Stimulated activated CD4-positive, alpha-beta T cell treated with anti-CD3 and anti-CD28 coated beads, Interleukin-1b, Interleukin-23, amount 100 ng/mL, for 1 hour (primary cell): ENCODE measurements at places on chromosomes 6 and 20.
A peak's percentile ranks its signal among the peaks of the same experiment; 100 is the strongest.

GRCh38 chr6:150841697-150842096 lies 23.8 kb upstream of the MTHFD1L start:
- DNase-seq: no peak

GRCh38 chr6:28137505-28137981 lies 4.1 kb upstream of the ZKSCAN8 start:
- DNase-seq: no peak

GRCh38 chr6:19502301-19502700 lies 334.9 kb upstream of the ID4 start:
- DNase-seq: no peak

GRCh38 chr6:56259234-56260077 lies 12.1 kb upstream of the COL21A1 start:
- no peak for DNase-seq

GRCh38 chr6:38638941-38639497 lies 710 bp downstream of the BTBD9 start:
- DNase-seq: peak; percentile 35

GRCh38 chr6:31963921-31964320 lies 4.9 kb downstream of the SKIC2 start:
- DNase-seq: no peak

GRCh38 chr6:63236398-63236817 lies 25.1 kb downstream of the FKBP1C start:
- no peak for DNase-seq

GRCh38 chr6:84892671-84893070 lies 128.3 kb upstream of the TBX18 start:
- no peak for DNase-seq

DNA sequence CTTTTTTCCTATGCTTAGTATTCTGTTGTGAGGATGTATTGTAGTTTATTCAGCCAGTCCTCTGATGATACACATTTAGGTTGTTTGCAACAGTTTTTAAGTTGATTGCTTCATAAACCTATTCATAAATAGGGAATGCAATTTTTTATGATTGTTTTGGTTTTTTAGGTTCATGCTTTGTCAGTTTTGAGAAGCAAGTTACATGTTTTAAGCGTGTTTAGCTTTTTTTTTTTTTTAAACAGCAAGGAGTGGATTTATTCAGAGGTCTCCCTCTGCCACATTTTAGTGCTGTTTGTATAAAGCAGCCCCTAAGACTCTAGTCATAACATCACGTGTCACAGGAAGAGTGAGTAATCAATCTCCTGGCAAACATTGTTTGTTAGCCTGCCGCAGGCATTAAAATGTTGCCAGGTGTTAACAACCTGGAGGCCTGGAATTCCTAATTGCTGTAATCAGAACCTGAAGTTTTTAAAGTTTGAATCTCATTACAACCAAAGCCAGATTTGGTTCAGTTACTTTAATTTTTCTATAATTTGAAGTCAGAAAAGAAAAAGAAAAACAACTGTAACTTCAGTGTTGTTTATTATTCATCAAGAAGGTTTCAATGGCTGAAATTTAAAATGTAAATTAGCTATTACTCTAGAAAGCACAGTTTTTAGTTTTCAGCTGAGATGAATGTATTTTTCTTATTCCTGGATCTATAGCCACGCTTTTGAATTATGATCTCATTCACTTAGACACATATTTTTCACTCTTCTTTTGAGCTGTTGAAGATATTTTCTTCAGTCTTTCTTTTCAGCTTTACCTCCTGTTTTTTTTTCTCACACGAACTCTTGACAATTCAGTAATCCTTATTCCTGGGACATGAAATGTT lies 59.2 kb downstream of the KCNS1 start:
- DNase-seq: no peak

DNA sequence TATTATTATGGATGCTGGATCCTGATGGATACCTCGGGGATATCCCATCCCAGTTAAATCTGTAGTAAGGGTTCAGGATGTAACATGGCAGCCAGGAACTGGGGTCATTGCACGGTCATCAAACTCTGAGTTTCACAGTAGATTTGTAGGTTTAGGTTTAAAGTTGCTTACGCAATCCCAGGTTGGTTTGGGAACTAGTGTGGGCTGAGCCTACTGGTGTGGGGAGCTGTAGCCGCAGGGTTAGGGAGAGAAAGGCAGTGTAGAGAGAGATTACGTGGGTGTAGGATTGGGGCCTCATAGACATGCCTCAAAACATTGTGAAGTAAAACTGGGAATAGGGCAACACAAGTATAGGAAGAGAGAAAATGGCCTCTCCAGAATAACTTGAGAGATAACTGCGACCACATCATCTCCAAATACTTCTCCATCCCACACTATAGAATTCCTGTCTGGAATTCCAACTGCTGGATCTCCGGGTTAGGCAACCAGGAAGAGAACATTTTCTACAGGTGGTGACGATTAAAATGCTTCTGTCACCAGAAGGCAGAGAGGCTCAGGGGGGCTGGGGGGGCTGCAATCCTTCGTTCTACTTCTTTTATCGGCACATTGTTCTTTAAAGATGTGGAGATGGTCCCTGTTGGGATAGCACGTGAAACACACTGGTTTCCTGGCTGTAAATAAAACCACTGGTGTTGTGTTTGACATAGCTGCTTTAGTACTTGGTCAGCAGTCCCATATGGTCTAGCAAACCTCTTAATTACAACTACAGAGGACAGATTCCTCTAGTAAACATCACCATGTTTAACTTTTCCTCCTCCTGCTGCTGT lies 44.9 kb upstream of the TMEM170B start:
- DNase-seq: no peak

GRCh38 chr6:85372188-85372914 lies 77.5 kb upstream of the NT5E start:
- no peak for DNase-seq

GRCh38 chr6:152201120-152201519 lies 393.6 kb downstream of the ESR1 start:
- DNase-seq: no peak

GRCh38 chr20:2224368-2224639 lies 71.5 kb upstream of the TGM3 start:
- no peak for DNase-seq

- no peak for DNase-seq
Measured at GRCh38 chr6:135904666-135905065, 53.2 kb downstream of the PDE7B start.

- no peak for DNase-seq
Measured at GRCh38 chr6:89161326-89162046, 15.6 kb downstream of the PM20D2 start.

DNA sequence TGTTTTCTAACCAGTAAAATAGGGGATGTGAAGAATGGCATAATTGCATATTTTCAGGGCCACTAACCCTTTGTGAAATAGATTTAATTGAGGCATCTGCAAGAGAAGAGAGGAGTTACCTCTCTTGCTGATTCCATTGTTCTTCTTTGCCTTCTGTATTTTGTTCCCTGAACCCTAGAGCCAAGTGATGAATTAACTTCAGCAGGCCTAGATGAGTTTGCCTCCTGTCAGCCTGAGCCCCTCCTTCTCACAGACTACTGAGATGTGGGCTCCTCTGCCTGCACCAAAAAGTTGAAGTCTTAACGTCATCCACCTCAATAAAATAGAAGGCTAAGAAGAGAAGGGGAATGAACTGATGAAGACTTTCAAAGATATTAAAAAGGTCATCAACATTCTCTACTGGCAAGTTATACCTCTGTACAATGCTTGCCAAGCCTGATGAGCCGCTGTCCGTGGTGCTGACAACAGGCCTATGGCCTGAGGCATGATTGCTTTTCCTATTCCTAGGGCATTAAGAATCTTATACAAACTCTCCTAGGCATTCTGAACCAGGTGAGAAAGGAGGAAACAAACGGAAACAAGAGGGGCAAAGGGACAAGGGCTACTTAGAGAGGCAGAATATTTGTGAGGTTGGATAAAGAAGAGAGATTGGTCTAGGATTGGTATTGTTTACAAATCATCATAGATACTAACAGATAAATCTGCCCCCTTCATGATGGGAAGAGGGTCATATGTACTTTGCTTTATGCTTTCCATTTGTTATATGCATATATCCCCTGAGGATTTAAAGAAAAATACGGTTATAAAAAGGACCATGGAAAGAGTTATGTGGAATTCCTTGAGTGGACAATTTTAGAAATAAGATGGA lies 46.8 kb downstream of the CD24 start:
- no peak for DNase-seq

GRCh38 chr6:16251706-16252105 lies 13.3 kb downstream of the GMPR start:
- no peak for DNase-seq

DNA sequence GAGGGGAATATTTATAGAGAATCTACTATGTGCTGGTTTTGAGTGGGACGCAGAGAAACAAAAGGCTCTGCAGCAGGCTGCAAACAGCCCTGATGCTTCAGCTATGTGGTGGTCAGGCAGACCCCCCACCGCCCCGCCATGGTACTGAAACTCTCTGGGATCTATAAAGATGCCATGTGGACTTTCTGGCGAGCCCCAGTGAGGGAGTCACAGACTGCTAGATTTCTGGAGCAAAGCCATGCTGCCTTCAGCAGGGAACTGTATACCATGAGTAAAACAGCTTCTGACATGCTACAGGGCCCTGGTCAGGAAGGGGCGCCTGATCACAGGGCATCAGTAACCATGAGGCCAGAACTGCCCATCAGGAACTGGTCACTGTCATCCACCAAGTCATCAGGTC lies 19.2 kb upstream of the BPIFB1 start:
- no peak for DNase-seq

GRCh38 chr6:79947191-79948186 lies at the start of gene ELOVL4:
Gene ELOVL4 (minus strand): TSS chr6:79947553. CDS start chr6:79947279, 274 bp downstream.
- peak; percentile 28 for DNase-seq

- no peak for DNase-seq
Measured at GRCh38 chr6:110367825-110368224, 9.7 kb upstream of the METTL24 start.

DNA sequence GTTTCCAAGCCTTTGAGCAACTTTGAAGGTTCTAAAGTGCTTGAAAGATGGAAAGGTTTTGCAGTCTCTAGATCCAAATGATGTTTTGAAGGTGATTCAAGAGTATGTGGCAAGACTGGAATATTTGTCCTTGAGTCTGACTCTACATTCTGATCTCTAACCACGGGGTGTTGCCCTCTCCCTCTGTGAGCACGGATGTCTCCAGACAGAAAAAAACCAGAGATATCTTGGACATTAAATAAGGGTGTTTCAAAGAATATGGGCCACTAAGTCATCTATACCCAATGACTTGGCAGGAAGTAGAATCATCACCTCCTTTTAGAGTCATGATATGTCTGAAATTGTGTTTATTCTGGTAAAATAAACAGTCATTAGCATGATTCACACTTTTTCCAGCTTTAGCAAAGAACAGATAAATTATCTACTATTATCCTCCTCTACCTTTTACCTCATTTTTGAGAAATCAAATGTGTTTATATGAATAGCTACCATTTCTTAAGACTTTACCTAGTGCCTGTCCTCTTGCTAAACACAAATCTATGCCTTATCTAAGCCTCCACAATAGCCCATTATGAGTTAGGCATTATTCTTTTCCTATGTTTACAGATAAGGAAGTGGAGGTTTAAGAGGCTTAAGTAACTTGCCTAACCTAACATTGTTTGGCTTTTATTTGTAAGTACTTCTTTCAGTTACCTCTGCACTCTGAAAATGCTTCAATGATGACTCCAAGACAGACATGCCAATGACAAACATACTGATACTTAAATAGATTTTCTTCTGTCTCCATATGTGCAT lies 384.4 kb downstream of the BMP2 start:
- no peak for DNase-seq

- no peak for DNase-seq
Measured at GRCh38 chr6:113833537-113833936, 23.6 kb upstream of the MARCKS start.

- no peak for DNase-seq
Measured at GRCh38 chr6:170292111-170292406, 1.2 kb upstream of the DLL1 start.

DNA sequence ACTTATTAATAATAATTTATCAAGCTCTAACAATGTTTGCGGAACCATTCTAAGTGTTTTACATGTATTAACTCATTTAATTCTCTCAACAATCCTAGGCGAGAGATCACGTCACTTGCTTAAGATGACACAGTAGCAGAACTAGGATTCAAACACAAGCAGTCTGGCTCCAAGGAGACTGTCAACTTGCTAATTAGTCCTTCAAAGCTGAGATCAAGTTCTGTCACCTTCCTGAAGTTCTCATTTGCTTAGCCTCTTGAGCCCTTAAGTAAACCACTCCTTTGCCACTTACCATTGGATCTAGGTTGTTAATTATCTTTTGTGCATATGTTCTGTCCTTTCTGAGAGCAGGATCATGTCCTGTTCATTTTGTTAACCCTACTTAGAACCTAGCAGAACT lies 14.1 kb downstream of the FKBP5 start:
- no peak for DNase-seq

- no peak for DNase-seq
Measured at GRCh38 chr20:34675993-34676641, 775 bp downstream of the PIGU start.

DNA sequence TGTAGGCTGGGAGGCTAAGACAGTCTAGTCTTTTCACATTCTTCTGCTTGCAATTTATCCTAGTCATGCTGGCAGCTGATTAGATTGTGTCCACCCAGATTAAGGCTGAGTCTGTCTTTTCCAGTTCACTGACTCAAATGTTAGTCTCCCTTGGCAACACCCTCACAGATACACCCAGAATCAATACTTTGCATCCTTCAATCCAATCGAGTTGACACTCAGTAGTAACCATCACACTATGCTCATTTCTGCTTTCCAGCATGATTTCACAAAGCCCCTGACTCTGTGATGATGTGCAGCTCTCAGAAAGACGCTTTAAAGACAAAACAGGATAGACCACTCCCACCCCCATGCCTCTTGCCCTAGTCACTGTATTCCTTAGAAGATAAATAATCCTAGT lies 693.0 kb downstream of the HTR1B start:
- no peak for DNase-seq

DNA sequence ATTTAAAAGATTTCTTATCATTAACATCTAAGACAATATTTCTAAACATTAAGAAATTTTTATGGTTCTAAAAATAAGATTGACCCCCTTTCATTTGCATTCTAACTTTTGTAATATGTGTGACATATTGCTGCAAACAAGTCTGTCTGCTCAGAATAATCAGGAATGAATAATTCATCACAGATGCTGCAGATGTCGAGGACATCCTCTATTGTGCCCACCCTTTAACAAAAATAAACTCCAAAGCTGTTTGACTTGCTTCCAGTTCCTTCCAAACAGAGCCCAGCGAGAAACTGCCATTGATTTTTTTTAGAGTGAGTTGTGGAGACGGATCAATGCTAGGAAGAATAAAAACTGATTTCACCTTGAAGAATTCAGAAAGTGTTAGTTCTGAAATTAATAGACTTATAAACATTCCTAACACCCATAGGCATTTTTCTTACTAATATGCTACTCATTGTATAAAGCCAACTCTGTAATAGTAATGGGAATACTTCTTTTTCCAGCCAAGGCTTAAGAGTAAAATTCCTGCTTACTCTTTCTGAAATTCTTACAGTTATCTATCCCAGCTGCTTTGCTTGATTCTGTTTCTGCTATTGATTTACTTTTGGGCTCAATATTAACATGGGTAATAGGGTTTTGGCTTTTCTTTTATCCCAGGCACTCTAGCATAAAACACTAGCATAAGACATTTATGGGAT lies 244.8 kb upstream of the FAM83B start:
- DNase-seq: no peak

- DNase-seq: no peak
Measured at GRCh38 chr6:45507186-45507585, 129.5 kb upstream of the SUPT3H start.

GRCh38 chr6:36757206-36757605 lies 59.6 kb downstream of the RAB44 start:
- DNase-seq: no peak
